Lung microvascular endothelial cell (primary cell): ENCODE measurements at places on chromosomes 2 and 18. TPM values are rescaled to one million over a fixed set of nuclear protein-coding genes. Genes with fewer than 3 reads are reported as not detected.

Gene MDH1B
- total RNA-seq, result under 0.01 TPM in 1 of 2 replicates, not detected in the other

DNA sequence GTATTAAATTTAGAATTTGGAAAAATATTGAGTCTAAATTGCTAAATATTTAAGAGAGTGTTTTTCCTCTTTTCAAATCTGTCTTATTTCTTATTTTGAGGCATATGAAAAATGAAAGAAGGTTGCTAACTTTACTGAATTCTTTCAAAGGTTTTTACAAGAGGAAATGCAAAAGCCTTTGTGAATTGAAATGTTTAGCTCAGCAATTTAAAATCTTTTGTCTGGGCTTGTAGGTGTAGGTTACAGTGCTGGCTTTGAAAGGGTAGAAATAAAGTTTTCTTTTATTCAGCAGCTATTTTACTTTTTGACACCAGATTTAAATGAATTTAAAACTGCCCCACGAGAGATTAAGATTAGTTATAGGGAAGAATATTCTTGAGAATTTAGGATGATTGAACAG, 192.0 kb downstream of the CDH7 start:
- DNase-seq, result no peak

DNA sequence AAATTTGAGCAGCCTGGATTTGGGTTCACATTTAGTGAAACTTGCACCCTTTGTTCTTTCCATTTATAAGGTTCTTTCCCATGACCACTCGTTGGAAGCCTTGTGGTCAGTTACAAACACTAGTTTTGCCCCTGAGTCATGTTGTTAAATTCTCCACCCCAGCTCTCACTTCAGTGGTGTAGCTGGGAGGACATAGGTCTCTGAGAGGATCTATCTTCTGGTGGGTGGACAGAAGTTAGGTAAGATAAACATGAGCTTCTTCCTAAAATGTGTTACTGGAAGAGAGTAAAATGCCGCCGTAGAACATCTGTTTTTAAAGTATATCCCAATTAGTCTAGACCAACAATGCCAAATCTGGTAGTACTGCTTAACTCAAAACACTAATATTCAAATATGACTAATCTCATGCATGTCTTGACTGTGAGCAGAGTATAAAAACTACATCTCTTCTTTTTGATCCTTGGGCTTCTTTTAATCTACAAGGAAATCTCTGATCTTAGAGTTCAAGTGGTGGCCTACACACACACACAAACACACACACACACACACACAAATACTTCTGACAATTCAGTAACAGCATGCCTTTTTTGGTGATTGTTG, 162.6 kb upstream of the FN1 start:
- no peak for DNase-seq

GRCh38 chr2:117723888-117724434, 90.5 kb upstream of the DDX18 start:
- DNase-seq, result no peak

- no peak for DNase-seq
These were observed 134.1 kb downstream of the ANKRD44 start for GRCh38 chr2:197176522-197176921.

DNA sequence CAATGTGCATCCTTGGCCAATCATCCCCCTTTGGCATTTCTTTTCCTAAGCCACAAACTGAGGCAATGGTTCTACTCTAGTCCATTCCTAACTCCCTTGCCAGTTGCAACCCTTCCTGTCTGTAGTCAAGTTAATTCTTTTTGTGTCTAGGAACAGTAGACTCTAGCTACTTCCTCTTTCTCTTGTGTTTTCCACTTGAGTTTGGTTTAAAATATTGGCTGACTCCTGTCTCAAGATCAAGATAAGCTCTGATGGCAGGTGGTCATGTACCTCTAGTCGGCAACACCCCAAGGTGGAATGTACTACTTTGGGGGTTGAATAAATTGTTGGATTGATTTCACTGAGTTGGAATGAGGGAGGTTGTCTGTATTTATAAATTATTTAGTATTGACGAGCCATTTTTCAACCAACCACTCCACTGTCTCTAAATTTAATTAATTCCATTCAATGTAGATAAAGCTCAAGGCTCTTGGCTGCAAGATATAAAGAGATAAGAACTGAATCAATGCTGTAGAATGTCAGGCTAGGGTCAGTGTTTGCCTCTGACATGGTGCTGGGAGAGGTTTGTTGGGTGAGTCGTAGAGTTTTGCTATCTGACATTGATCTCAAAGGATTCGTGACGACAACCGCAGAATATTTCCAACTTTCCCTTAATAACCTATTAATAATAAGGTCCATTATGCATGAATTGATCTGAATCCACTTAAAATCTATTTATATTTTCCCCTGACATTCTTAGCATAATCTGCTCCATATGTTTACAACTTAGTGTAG, 188.7 kb upstream of the APCDD1 start:
- no peak for DNase-seq
